ENCODE measurements at places on chromosomes 7 and 10.
A peak's percentile ranks its signal among the peaks of the same experiment; 100 is the strongest.

DNA sequence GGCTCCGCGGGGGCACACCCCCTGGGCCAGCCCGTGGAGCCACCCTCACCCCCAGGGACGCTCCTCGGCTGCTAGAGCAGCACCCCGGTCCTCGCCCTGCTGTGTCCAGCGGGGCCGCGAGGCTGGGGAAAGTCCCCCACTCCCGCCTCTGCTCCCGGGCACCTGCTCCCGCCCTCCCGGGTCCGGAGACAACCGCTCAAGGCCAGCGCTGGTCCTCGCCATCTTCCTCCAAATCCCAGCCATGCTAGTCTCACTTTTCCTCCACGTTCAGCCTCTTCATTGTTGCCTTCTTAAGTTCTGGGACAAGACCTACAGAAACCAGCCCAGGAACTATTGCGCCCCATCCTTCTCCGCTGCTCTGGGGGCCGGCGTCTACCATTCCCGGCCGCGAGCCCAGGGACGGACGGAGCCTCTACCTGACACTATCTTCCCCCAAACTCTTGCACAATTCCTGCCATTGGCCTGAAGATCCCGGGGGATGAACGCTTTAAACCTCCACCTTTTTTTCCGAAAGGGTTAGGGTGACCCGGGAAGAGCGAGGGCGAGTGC lies 4.8 kb upstream of the KCP start:
- no peak for DNase-seq

DNA sequence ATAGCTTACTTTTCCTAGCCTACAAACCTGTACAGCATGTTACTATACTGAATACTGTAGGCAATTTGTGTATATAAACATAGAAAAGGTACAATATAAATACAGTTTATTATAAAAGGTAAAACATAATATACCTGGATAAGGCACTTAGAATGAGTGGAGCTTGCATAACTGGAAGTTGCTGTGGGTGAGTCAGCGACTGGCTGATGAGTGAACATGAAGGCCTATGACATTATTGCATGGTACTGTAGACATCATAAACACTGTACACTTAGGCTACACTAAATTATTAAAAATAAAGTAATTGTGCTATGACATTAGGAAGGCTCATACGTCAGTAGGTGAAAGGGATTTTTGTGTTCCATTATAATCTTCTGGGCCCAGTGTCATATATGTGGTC lies 228.8 kb downstream of the HDAC9 start:
- no peak for DNase-seq

- DNase-seq: no peak
These were observed 41.1 kb upstream of the FAM133B start for GRCh38 chr7:92631067-92631849.

DNA sequence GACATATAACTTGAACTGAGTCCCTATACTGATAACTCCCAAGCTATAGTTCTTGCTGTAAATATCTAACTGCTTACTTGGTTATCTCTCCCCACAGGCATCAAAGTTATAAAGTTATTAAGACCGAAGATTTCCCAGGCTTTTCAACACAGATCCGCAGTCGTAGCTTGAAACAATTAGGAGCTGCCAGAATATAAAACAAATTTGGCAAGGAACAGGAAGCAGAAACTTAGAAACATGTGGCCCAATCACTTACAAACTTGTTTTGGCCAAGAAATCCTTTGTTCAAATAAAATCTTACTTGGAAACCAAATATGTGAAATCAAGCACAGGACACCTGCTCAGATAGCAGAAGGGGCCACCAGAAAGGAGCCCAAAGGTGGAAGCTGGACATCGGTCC lies 9.0 kb downstream of the SLC16A12 start:
- no peak for DNase-seq

GRCh38 chr7:95811846-95812445 lies 39.6 kb downstream of the DYNC1I1 start:
- no peak for DNase-seq

DNA sequence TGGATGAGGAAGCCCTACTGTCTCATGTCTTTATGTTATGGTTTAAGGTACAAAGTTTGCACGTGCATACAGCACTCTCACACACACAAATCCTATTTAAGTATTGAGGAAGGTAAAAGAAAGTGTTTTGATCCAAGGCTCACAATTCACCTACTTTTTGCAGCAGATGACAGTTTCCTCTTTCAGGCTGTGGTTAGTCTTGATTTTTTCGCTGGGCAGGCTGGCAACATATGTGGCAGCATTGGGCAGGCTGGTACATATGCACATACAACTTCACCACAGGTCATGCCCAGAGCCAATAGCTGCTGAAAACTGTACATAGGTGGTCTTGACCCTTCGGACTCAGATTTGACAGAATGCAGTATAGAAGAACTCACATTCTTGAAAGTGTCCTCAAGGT lies 29.1 kb upstream of the SDHAF3 start:
- DNase-seq: no peak

DNA sequence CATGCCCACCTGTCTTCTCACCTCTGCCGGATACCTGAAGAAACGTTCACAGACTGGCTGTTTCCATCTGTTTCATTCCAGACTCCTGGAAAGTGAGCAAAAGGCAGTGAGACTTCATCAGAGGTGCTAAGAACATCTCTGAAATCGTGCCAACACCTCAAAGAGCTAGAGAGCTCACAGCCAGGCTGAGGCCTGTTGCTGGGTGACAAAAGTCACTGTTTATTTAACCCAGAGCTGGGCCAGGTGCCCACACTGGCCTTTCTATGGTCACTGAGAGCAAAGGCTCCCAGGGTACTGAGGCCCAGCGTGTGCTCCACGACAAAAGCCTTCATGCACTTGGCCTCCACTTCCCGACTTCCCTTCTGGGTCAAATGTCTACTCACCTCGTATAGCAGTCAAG lies 3.7 kb upstream of the NANOS1 start:
- no peak for DNase-seq

DNA sequence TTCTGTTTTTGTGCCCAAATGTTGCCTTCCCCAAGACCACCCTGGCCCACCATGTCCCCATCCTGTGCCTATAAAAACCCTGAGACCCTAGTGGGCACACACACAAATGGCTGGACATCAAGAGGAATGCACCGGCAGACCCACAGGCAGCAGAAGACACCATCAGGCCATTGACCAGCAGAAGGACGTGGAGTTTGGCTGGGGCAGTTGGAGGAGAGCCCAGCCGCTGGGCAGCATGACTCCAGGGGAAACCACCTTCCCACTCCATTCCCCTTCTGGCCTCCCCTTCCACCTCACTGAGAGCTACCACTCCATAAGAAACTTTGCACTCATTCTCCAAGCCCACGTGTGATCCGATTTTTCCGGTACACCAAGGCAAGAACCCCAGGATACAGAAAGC lies 309.2 kb downstream of the CAMK1D start:
- DNase-seq: no peak

GRCh38 chr10:824497-824896 lies 107.0 kb downstream of the LARP4B start:
- no peak for DNase-seq

- no peak for DNase-seq
These were observed 50.8 kb downstream of the ZRANB1 start for GRCh38 chr10:124992462-124993344.

GRCh38 chr7:134710511-134710853 lies 63.8 kb downstream of the BPGM start:
- no peak for DNase-seq

GRCh38 chr10:75754096-75754831 lies 322.8 kb downstream of the LRMDA start:
- DNase-seq: no peak

GRCh38 chr7:128911423-128912031 lies 1.0 kb upstream of the KCP start:
- no peak for DNase-seq

- no peak for DNase-seq
These were observed 94.3 kb downstream of the AUTS2 start for GRCh38 chr7:69692611-69693010.

- DNase-seq: no peak
These were observed 235.9 kb downstream of the KCNMA1 start for GRCh38 chr10:77401683-77402082.

GRCh38 chr10:130740915-130741750 lies 570.4 kb downstream of the TCERG1L start:
- DNase-seq: no peak

DNA sequence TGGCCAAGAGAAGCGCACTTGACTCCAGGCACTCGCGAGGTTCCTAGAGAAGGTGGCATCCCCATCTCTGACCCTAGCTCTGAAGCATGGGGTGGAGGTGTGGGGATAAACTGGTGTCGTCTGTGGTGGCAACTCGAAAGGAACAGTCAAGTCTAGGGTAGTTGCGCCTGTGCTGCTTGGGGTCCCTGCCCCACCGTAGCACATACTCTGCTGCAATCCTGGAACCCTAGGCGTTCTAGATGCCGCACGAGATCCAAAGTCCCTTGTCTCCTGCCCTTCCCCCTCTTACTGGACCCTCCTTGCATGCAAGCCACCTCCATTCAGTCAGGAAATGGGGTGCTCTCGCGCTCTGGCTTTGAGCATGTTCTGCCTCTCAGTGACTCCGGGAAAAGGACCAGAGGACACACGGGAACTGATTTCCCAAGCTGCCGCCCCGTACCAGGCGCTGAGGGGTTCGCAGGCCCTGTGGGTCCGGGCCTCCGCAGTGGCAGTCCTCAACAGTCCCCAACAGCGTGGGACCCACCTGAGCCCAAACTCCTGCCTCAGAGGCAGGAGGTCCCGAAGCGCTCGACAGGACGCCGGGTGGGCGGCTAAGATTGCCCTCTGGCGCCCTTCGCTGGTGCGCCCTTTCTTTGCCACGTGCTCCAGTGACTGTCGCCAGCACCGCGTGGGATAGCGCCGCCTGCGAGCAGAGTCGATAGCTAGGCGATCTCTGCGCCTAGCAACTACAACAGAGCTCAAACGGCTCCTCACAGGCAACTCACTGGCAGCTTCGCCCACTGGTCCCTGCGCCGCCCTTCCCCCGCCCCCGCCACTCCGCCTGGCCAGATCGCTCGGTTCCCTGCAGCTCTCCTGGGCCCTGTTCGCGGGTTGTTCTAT lies 452.0 kb downstream of the REEP3 start:
- DNase-seq: no peak

- peak; percentile 4 for DNase-seq
These were observed 15.3 kb upstream of the ASB4 start for GRCh38 chr7:95470452-95470851.

DNA sequence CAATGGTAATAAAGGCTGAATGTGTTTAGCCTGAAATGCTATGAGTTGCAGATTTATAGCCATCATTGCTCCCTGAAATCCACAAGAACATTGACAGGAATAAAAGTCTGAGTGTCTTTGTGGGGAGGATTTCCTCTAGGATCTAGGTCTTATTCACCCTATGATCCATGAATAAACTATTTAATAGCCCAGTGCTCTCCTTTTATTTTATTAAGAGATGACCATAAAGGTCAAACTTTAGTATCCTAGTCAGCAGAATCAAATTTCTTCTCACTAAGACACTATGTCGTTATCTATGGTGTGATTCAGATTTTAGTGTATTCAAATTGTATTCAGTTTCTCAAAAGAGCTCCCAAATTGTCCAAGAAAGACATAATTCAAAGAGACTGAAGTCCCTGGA lies 67.8 kb upstream of the AKR1E2 start:
- no peak for DNase-seq

- no peak for DNase-seq
These were observed 307.3 kb upstream of the ZNF32 start for GRCh38 chr10:43955978-43956377.

DNA sequence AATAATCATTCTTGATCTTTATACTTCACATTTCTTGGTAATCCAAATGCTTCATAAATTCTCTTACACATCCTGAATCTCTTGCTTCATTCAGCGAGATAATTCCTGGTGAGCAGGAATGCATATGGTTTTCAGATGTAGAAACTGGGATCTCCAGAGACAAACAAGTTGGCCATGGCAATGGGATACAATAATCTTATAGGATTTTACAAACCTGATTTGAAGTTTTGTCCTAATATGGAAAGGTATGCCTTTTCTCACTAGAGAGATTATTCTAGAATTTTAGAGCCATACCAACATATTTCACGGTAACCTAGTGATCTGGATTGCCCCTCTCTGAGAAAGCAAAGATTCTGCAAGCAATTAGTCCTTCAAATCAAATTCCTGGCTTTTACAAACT lies 13.1 kb upstream of the TRDMT1 start:
- DNase-seq: no peak

GRCh38 chr10:89360157-89360556 lies 17.7 kb upstream of the IFIT1B start:
- DNase-seq: no peak

DNA sequence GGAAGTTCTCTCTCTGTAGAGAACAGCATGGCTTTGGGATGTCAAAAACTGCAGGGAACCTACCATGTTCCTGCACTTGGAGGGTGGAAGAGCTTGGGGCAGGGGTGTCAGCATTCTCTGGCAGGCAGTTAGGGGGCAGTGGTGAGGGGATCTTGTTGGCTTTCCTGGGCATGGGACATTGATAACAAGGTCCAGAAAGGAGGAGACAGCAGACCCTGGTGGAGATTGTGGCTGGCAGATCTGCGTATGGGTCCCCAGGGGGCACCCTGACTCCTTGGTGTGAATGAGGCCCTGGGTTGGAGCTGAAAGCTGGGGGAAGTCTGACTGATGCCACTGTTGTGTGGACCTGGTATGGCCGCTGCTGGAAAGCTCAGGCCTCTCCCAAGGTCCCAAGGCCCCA lies 22.9 kb upstream of the CAMK2B start:
- DNase-seq: no peak

DNA sequence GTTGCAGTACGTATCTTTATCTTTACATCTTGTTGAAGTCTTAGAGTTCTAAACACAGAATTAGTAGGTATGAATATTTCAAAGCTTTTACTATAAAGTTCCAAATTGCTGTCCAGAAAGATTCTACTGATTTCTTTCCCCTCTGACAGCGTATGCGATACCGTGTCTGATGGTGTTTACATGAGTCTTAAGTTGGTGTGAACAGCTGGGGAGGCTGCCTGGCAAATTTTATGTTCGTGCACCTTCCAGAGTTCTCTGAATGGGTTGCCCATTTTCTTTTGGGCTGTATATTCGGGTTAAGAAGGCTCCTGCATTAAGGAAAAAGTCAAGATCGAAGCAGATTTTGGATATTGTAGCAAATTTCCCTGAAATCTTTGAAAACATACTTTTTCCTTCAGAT lies 8.3 kb downstream of the MDH2 start:
- no peak for DNase-seq

- DNase-seq: no peak
These were observed 67.1 kb downstream of the OAT start for GRCh38 chr10:124351481-124352220.

- no peak for DNase-seq
These were observed 38.8 kb downstream of the OGDH start for GRCh38 chr7:44645254-44645653.

- DNase-seq: no peak
These were observed 89.0 kb downstream of the NKX6-2 start for GRCh38 chr10:132696728-132697577.
